ENCODE measurements at places on chromosomes 12 and 14.

DNA sequence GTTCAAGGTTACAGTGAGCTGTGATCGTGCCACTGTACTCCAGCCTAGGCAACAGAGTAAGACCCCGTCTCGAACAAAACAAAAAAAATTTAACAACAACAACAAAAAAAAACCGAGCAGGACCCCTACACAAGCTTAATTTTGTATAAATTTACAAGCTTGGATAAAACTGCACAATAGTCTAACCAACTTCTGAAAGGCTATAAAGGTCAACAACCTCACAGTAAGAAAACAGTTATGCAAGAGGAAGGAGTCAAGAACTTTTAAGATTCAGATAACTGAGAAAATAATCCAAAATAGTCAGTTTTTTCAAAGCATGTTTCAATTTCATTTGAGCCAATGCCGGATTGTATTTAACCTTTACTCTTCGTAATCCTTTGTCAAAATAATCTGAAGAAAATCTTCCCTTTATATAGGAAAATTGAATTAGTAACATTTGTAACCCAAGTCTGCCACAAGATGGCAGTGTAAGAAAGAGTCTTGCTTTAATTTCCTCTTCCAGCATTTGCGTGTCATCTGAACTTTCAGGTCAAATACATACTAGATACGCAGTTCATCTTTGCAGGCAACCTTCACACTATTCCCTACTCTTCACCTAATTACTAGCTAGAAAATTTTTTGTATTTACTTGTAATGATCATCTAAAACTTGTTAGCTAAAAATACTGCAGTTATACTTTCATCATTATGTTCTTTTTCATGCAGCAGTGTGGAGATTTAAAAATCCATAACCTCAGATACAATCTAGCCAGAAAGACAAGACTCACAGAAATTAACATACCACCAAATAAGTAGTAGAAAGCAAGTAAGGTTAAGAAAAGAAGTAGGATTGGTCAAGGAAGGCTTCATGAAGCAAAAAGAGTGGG, 5.8 kb downstream of the CCNB1IP1 start:
- peak; percentile 87 for DNase-seq

- DNase-seq = no peak
Measured at GRCh38 chr14:44979740-44980356, 17.9 kb downstream of the TOGARAM1 start.

GRCh38 chr14:77353469-77354141, 23.3 kb downstream of the TMED8 start:
- DNase-seq = no peak

- peak; percentile 21 for DNase-seq
Measured at GRCh38 chr14:103480595-103480994, 42.0 kb downstream of the CKB start.

- DNase-seq = no peak
Measured at GRCh38 chr12:93892423-93893268, 215.5 kb downstream of the CRADD start.

GRCh38 chr12:92288561-92288960, 142.9 kb upstream of the BTG1 start:
- no peak for DNase-seq

GRCh38 chr12:4439736-4440135, 5.9 kb downstream of the FGF6 start:
- no peak for DNase-seq

GRCh38 chr14:21668377-21668776, 5.2 kb downstream of the OR4E1 start:
- no peak for DNase-seq

DNA sequence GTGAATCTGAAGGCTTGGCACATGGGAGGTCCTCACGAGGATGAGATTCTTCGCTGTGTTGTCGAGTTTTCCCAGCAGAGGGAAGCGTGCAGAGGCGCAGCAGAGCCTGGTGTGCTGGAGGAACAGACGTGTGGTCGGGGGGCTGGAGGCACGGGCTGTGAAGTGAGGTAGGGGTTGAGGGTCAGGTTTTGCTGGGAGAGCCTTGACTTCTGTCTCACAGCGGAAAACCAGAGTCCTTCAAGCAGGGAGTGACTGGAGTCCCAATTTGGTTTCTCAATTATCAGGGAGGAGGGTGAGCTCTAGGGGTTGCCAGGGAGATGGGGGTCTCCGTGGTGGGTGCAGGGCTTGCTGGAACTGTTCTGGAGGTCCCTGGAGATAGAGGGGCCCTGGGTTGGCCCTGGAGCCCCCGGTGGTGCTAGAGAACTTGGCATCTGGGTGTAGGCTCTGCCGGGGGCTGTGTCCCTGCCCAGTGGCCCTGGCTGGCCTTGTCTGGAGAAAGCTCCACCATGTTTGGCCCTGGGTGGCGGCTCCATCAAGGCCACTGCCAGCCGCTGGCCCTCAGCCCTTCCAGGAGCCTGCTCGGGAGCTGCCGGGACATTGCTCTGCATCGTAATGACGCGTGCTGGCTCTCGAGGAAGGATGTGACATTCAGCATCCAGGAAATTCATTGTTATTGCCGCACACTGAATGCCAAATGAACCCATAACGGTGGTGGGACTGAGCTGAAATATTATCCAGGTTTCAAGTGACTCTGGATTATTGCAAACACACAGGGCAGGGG, 215.7 kb downstream of the KIF26A start:
- DNase-seq = no peak

DNA sequence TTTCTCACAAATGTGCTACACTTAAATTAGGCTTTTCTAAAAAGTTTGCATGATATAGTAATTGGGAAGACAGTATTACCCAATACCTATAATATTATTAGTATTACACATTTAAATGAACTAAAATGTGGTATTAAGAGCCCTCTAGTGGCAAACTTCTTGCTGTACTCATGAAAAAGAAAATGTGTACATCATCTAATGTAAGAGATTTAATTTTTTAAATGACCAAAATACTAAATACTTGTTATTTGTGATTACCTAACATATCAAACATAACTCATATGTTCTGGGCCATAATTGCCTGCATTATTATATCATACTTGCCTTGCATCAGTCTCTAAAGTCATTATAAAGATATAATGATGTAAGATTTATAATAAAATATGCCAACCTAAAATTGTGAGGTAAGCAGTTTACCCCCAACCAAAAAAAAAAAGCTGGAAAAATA, 64.2 kb downstream of the DNAI7 start:
- DNase-seq = peak; percentile 79

- DNase-seq = no peak
Measured at GRCh38 chr14:104940526-104941150, 16.0 kb downstream of the PLD4 start.

DNA sequence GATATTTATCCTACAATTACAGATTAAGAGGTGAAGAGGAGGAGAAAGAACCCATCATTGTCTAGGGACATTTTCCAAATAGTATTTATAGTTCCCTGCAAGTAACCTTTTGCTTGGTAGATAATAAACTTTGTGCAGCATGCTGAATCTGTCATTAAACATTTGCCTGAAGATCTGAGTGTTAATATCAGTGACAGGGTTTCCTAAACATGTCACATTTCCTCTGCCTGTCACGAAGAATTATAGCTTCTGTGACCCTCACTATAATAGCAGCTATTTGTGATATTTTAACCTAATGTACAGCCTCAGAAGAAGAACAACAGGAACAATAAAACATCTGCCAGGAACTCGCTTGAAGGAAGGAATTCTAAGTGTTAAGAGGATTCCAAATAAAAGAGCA, 350.3 kb downstream of the GXYLT1 start:
- no peak for DNase-seq

- no peak for DNase-seq
Measured at GRCh38 chr12:56872366-56872765, 61.8 kb downstream of the SDR9C7 start.

- no peak for DNase-seq
Measured at GRCh38 chr12:56338308-56339157, at the start of gene IL23A. IL23A (plus strand) TSS chr12:56338884; CDS start chr12:56339045, 161 bp downstream.

DNA sequence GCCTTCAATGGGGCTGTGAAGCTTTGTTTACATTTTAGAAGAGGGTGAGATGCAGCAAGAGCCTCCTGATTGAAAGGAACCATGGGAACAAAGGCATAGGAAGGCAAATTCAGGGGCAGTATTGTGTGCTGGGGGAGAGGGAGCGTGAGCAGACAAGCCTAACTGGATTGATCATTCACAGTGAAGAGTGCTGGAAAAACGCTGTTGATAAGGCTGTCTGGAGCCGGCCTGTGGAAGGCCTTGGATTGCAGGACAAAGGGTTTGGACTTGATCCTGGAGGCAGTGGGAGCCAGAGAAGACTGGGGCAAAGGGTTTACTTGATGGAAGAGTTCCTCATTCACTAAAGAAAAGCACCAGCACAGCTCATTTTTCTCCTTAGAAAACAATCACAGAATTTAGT, 160.5 kb downstream of the PAH start:
- no peak for DNase-seq

- peak; percentile 18 for DNase-seq
Measured at GRCh38 chr14:95770777-95771176, 56.9 kb upstream of the TCL1A start.

GRCh38 chr12:77167801-77168200, 102.4 kb upstream of the E2F7 start:
- no peak for DNase-seq

GRCh38 chr12:27614866-27615265, 81.4 kb upstream of the REP15 start:
- DNase-seq = no peak

- no peak for DNase-seq
Measured at GRCh38 chr12:52603314-52603713, 2.1 kb upstream of the KRT72 start.

DNA sequence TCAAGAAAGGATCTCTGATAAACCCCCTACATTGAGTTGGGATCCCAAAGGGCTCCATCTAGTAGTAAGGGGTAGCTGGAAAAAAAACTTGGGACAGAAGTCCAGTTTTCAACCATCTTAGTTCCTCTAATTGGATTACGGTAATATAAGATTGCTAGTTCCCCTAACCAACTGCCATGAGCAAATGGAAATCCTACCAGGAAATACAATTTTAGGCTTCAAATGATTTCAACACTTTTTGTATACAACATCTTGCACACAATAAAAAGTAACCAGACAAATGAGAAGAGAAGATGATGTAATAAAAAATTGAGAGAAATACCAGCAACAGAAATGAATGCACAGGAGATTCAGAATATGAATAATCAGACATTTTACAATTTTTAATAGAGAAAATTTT, 73.0 kb downstream of the TSHR start:
- DNase-seq = no peak

DNA sequence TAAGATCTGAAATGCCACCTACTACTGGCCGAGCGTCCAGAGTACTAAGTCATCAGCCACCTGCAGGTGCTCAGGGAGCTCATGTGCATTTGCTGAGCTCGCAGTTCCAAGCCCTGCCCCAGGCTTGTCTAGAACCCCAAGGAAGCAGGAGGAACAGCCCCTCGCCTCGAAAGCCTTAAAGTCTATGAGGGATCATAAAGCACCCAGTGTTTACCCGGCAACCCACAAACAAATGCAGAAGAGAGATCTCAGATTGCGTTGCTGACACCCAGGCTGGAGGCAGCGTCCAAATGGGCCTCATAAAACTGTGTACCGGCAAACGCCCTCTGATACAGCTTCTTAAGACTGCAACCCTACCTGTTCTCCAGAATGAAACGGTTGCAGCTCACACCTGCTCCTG, 6.8 kb downstream of the KDM2B start:
- no peak for DNase-seq

DNA sequence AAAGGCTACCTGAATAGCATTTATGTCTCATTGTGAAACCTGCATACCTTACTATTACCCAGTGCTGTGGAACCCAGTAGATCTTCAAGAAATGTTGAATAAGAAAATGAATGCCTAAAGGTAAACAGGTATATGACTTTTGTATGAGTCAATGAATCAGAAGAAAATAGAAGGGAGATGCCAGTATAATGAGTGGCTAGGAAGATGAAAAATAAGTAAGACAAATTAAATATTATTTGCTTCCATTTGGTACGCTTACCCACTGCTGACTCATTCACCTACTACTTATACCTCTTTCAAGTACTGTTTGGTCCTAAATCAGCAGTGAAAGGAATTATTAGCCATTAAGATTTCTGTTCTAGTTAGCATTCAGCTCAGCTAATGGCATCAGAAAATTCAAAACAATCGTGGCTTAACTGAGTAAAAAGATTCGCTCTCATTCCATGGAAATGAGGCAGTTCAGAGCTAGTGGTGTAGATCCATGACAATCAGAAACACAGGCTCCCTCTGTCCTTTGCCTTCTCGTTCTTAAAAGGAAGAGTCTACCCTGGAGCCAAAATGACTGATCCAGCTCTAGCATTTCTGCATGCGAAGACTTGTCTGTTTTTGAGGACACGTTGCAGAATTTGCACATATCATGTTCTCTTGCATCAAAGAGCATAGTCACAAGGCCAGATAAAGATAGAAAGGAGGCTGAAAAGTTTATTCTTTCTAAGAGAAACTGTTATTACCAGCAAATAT, 705.8 kb upstream of the USP15 start:
- no peak for DNase-seq

- peak; percentile 59 for DNase-seq
Measured at GRCh38 chr12:76554405-76555230, 5.0 kb downstream of the OSBPL8 start.

DNA sequence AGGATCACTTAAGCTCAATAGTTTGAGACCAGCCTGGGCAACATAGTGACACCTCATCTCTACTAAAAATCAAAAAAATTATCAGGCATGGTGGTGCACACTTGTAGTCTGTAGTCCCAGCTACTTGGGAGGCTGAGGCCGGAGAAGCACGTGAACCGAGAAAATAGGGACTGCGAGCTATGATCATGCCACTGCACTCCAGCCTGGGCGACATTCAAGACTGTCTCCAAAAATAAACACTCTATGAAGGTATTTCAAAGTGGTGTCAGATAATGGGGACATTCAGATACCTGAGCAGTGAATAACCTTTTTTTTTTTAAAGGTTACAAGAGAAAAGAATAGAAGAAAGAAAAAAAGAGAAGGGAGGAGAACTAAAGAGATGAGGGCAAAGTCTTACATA, 98.1 kb downstream of the MED13L start:
- no peak for DNase-seq

DNA sequence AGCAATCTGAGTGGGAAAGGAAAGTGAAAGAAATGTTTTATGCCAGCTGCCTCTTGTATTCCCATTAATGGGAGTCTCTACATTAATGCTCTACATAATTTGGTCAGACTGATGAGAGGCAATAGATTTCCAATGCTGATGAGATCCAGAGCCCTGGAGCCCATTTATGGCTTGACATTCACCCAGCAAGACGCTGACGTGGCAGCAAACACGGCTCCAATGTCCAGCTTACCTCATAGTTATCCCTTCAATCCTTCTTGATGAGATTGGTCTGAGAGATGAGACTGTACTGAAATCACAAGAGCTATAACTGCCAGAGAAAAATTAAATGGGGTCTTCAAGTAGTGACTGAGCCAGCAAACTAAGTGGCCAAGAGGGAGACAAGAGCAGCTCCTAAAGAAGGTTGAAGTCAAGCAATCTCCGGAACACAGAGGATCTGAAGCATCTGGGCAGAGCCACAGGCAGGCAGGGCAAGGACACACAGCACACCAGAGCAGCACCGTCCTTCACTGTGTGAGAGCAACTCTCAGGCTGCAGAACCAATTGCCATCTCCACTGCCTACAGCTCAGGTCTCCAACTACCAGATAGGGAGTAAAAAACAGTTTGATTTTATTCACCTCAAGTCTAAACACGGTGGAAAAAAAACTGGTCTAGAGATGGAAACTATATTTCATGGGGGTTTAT, 7.3 kb upstream of the MYO1A start:
- DNase-seq = no peak

Measured in NAMALWA (cell line).